MM.1S (cell line): ENCODE measurements at places on chromosomes 4 and X.
A peak's percentile ranks its signal among the peaks of the same experiment; 100 is the strongest.

DNA sequence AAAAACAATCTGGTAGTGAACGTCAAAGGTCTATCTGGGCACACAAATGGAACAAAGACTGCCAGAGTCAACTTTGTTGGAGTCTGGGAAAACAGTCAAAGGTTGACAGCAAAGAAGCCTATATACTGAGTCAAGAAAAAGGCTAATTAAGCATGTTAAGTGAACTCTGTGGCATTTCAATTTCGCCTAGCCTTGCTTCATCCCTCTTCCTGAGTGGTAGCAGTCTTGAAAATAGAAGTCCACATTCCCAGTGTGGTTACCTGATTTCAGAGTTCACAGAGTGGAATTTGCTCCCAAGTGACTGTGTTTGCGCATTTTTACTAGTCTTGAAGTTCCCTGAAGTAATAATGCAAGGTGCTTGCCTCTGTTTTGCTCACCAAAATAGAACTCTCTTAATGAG is 760.0 kb downstream of the FSTL5 start:
- no peak for DNase-seq

DNA sequence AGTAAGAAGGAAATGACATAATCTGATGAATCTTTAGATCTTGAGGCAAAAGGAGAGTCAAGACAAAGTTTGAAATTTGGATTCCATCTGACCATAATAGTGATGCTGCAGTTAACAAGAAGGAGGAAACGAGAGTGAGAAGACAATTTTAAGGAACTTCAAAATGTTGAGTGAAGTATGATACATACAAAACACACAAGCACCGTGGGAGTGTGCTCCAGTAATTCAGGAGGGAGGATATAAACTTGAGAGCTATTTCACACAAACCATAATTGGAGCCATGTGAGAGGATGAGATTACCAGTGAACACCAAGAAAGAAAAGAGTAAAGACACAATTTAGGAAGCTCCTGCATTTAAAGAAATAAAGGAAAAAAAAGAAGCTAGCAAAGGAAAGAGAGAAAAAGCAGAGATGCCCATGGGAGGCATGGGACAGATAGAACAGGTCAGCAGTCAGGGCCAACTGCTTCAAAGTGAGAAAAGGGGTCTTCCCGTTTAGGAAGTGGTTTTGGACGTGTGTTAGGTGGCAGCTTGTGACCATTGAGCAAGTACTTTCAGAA is 150.7 kb upstream of the SLC7A11 start:
- DNase-seq = no peak

GRCh38 chr4:122531038-122531437 is 74.5 kb upstream of the IL2 start:
- no peak for DNase-seq

GRCh38 chr4:128635141-128635954 is 174.2 kb upstream of the JADE1 start:
- no peak for DNase-seq

- DNase-seq = no peak
Observed at GRCh38 chr4:25481648-25482047, 104.6 kb downstream of the ANAPC4 start.

DNA sequence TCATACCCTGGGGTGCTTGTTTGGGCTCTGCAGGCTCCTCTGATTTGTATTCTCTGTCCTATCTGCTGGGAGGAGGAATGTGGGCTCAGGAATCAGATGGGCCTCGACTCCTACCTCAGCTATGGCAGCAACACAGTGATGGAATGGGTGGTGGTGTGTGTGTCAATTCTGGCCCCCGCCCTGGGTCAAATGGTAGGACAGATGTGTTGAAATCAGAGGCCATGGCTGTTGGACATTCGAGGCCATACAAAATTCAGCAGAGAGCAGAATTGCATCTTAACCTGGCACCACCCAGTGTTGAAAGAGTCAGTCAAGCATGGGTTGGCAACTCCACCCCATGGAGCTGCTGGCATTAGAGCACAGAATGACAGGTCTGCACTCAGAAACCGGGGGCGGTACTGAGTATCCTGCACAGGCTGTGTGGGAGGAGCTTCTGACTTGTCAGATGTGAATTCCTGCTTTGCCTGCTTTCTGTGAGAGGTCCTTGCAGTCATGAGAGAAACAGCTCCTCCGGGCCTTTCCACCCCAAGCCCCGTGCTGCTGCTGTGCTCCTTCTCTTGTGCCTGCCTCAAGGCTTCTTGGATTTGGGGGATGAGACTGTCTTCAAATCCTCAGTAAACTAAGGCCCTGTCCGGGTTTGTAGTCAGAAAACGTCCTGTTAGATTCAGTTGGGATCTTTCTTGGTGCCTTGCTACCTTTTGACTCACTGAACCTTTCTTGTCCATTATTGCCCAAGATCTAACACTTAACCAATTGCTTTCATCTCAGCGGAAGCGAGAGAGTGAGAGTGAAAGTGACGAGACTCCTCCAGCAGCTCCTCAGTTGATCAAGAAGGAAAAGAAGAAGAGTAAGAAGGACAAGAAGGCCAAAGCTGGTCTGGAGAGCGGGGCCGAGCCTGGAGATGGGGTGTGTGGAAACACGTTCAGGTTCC is 13.0 kb downstream of the DKC1 start:
- DNase-seq = peak; percentile 19

DNA sequence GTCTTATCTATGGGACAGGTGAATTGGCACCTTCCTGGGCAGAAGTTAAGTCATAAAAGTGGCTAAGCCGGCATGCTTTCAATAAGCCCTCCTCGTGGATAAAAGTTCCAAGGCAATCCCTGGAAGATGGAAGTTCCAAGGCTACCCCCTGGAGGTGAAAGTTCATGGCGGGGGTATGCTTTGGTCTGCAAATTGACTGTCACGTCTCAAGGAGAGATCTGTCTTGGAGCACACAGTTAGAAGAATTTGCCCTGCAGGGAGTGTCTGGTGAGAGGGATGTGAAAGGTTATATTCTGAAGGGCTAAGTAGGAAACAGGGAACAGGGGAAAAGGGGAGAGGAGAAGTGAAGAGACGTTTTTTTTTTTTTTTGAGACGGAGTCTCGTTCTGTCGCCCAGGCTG is 26.2 kb upstream of the GPR173 start:
- no peak for DNase-seq

- DNase-seq = no peak
Observed at GRCh38 chr4:2337131-2337723, 75.3 kb upstream of the MXD4 start.

- DNase-seq = no peak
Observed at GRCh38 chr4:946517-947471, 14.5 kb downstream of the TMEM175 start.

- peak; percentile 10 for DNase-seq
Observed at GRCh38 chr4:52376132-52376704, 282.9 kb downstream of the USP46 start.

DNA sequence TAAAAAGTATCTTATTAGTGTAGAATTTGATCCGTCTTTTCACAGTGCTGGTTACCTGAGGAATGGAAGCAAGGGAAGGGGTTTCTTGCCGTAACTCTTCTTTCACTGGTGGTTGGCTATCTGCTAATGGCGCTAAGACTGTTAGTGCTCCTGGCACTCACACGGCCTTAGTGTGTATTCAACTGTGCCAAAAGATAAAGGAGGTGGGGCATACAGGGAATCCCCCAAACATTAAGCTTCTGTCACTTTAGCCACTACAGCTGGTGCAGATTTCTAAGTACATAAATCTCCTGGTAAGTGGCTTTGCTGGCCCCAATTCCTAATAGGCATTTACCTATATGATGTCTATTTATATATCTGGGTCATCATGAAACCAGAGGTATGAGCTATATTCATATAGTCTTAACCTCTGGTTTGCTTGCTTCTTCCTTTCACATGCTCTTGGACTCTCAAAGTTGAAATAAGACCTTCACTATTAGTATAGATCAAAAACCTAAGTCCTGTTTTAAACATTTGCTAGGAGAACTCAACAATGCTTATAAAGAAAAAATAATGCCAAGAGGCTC is 95.1 kb downstream of the TSPAN7 start:
- no peak for DNase-seq

- DNase-seq = no peak
Observed at GRCh38 chr4:169622566-169622965, 2.2 kb downstream of the CLCN3 start.

DNA sequence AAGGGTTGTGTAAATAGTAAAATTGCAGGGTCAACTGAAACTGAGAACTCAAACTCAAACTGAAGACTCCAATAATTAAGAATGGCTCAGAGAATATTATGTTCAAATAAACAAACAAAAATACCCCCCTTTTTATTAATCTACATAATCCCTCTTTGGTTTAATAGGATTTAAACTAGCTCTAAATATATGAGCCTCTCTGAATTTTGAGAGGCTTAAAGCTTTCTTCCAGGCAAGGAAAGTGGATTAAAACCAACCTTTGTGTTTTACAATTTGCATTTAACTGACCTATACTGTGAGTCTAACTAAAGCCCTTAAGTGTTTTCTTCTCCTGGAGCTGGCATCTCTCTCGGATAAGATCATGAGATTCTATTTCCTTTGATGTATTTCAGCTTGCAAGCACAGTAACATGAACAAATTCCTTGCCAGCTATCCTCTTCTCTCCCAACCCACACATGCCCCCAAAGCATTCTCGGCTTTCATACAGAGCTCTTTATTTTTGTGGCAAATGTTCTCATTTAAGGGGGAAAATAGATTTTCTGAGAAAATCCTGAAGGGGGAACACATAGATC is 1310.8 kb upstream of the AGA start:
- DNase-seq = no peak

DNA sequence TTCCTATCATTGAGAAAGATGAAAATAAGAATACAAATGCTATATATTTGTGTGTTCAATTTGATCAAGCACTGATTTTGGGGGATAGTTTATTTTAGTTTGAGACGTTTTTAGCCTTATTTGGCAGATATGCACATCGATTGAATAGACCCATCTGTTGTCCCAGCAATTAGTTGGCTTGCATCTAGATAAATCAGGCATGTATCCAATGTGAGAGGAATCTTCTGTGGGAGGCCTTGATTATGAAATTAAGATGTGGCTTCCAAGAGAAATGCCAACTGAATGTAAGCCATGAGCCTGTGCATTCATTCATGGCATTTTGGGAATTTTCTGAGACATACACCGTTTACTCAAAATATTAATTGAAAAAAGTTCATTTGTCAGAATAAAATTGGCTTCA is 623.1 kb downstream of the TECRL start:
- DNase-seq = no peak

- DNase-seq = no peak
Observed at GRCh38 chr4:14701896-14702295, 300.4 kb upstream of the CPEB2 start.

DNA sequence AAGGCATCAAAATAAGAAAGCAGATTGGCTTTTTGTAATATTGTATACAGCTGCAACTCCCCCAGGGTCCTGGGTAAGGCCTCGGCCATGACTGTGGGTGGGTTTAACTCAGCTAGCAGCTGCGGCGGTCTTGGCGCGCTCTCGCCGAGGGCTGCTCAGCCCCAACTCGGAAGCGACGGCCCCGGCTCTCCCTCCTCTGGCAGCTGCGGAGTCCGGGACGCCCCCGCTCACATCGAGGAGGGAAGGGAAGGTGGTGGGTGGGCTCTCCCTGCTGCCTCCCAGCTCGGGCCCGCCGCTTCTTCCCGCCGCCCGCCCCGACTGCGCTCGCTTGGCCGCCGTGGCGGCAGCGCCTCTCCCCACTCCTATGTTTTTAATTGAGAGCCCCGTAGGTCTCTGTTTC is 51.2 kb downstream of the GPR50 start:
- no peak for DNase-seq

- no peak for DNase-seq
Observed at GRCh38 chr4:32658019-32658418, 1937.8 kb downstream of the PCDH7 start.

DNA sequence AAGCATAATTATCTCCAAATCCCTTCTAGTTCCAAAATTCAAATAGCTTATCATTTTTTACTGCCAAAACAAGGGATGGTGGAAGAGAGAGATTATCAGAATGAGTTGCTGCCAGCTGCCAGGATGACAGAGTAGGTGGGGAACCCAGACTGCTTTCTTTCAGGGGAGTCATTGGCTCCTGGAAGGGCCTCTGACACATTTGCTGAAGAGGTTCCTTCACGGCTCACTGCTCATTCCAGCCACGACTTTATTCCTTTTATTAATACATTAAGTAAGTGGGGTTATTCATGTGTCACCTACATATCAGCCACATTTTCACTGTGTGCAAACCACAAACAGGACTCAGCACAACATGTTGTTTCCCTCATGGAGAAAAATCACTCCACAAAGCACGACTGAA is 12.7 kb upstream of the SMIM43 start:
- DNase-seq = no peak

GRCh38 chrX:95893636-95894035 is 791.0 kb upstream of the DIAPH2 start:
- DNase-seq = no peak
